ENCODE measurements at places on chromosomes 2 and 18.

- DNase-seq, result no peak
Observed at GRCh38 chr18:55585065-55585919, 2.7 kb downstream of the TCF4 start.

DNA sequence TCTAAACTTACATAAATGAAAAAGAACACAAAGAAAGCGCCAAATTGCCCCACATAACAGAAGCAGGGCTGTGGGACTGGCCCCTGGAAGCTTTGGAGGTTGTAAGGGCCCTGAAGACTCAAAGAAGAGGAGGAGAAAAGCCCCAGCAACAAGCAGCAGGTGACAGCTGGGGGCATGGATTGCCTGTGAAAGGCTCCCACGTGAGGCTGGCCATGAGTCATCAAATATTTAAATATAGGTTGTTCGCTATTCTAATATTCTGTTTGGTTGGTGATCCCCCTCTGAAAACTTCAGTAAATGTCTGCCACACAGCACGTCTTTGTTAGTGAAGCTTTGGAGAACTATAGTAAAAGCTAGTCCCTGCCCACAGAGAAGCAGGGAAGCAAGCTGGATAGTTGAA, 132.4 kb downstream of the MREG start:
- DNase-seq, result no peak

GRCh38 chr2:80348953-80349352, 44.4 kb upstream of the LRRTM1 start:
- DNase-seq, result no peak

DNA sequence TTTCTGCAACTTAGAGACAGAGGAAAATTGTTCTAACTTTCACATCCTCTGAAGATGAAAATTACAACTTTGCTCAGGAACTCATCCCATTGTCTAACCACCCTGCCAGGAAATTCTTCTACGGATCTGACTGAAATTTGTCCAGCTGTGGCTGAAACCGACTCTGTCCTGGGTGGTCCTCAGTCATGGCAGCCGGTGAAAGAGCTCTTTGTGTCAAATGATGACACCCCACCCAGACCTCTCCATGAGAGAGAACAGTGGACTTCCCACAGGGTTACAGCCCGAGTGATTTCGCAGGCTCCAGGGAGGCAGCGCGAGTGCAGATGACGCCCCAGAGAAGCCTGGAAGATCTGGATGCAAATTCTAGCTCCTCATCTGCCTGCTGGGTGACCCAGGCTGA, 65.1 kb upstream of the TRIB2 start:
- DNase-seq, result no peak

DNA sequence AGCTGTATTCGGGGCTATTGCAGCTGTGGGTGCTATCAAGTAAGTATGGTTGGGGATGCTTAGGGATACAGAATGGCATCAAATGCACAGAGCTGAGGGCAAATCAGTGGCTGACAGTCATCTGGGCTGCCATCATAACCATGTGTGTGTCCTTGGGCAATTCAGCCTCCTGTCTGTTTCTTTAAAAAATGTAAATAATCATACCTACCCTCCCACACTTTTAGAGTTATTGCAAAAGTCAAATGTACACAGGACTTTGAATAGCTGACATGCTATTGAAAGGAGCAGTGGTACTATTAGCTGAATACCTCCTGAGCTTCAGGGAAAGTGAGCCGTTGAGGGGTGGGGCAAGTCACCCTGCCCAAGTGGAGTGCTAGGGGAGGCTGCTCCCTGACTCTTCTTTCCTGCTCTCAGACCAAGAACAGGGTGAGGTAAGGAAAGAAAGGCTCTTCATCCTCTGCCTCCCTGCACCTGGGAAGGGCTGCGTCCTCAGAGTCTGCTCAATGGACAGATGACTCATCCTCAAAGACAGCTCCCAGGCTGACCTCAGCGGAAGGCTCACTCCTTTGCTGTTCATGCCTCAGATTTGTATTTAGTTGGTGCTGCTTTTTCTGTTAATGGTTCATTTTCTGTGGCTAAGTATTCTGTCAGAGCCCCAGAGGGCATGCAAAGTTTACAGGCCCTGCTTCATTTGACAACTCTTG, 54.9 kb upstream of the BZW1 start:
- DNase-seq, result no peak

- DNase-seq, result no peak
Observed at GRCh38 chr2:241988146-241988545, 118.6 kb downstream of the RTP5 start.

DNA sequence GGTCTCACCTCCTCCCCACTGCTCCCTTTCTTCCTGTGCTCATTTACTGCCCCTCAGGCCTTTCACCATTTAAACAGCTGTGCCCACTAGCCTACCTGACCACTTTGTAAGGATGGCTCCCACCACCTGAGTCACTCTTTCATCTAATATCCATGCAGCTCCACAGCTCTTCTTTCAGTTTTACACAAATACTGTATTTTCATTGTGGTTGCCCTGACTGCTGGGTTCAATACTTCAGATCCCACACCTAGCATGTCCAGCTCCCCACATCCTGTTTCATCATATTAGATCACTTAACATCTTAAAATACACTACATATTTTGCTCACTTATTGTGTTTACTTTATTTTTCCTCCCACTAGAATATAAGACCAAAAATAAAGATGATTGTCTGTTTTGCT, 1110.6 kb downstream of the TSN start:
- no peak for DNase-seq
